ENCODE measurements at places on chromosomes 2 and 18. TPM values are rescaled to one million over a fixed set of nuclear protein-coding genes. Genes with fewer than 3 reads are reported as not detected.

The MFSD2B gene
- 0.19 TPM for total RNA-seq

The CACNB4 gene
- total RNA-seq: 11.1 TPM

The THAP4 gene
- 49.0 TPM for total RNA-seq

The EVX2 gene
- total RNA-seq: not detected

The CTDSP1 gene
- total RNA-seq: 87.4 TPM

The POTEC gene
- not detected for total RNA-seq

The FAM124B gene
- total RNA-seq: 2.7 TPM

The OSR1 gene
- 4.4 TPM for total RNA-seq

The TXNDC2 gene
- total RNA-seq: not detected

The PLEKHH2 gene
- total RNA-seq: 2.3 TPM

- no peak overlapping the region for H3K4me3 ChIP-seq
- no peaks in the 10 kb centered on the region for H3K4me1 ChIP-seq
- no peak for DNase-seq
- no peaks in the 10 kb centered on the region for H3K27me3 ChIP-seq
These were observed 5.3 kb upstream of the ARHGAP15 start for GRCh38 chr2:143123911-143124310.

- peaks cover 4% of the 10 kb centered on the region for H3K36me3 ChIP-seq
- peaks cover 53% of the 10 kb centered on the region for H3K4me1 ChIP-seq
- no peak for DNase-seq
- H3K4me3 ChIP-seq: no peak overlapping the region
These were observed 7.4 kb downstream of the WDR43 start for GRCh38 chr2:28901841-28902240.

GRCh38 chr2:121017396-121017795 is 267.6 kb downstream of the TFCP2L1 start:
- H3K4me3 ChIP-seq: no peak overlapping the region
- no peak for DNase-seq
- H3K36me3 ChIP-seq: no peaks in the 10 kb centered on the region
- no peak overlapping the region for H3K27ac ChIP-seq
- H3K4me1 ChIP-seq: peaks cover 9% of the 10 kb centered on the region

GRCh38 chr2:143162123-143162837 is 33.1 kb downstream of the ARHGAP15 start:
- no peaks in the 10 kb centered on the region for H3K27me3 ChIP-seq
- H3K27ac ChIP-seq: no peak overlapping the region
- no peak for DNase-seq

DNA sequence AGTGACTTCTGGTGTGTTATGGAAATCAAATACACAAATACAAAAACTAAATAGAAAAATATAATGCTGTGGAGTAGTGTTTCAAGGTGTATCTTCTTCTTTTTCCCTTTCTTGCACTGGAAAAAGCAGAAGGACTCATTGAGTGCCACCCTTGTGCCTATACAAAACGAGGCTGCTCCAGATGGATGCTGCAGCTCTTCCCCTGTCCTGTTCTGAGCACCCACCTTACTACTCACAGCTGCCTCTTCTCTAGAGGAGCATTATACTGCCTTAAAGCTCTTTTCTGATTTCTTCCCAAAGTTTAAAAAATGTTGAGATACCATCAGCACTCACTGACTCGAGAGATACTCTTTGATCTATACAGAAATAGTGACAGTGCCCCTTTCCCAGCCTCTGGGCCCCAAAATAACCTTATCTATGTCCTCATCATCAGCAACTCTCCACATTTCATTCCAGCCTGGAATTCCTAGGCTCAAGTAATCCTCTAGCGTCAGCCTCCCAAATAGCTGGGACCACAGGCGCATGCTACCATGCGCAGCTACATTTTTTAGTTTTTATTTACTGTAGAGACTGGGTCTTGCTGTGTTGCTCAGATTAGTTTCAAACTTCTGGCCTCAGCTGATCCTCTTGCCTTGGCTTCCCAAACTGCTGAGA is 1356.1 kb upstream of the NRXN1 start:
- H3K27me3 ChIP-seq: no peaks in the 10 kb centered on the region
- DNase-seq: no peak
- H3K4me3 ChIP-seq: no peak overlapping the region

GRCh38 chr18:65230311-65230710 is 520.5 kb upstream of the CDH7 start:
- H3K4me1 ChIP-seq: no peaks in the 10 kb centered on the region
- no peaks in the 10 kb centered on the region for H3K27me3 ChIP-seq
- H3K27ac ChIP-seq: no peak overlapping the region
- no peak overlapping the region for H3K4me3 ChIP-seq

- H3K27ac ChIP-seq: no peak overlapping the region
- no peak overlapping the region for H3K4me3 ChIP-seq
- DNase-seq: no peak
- no peaks in the 10 kb centered on the region for H3K36me3 ChIP-seq
These were observed 30.7 kb upstream of the PIEZO2 start for GRCh38 chr18:11179959-11180519.

DNA sequence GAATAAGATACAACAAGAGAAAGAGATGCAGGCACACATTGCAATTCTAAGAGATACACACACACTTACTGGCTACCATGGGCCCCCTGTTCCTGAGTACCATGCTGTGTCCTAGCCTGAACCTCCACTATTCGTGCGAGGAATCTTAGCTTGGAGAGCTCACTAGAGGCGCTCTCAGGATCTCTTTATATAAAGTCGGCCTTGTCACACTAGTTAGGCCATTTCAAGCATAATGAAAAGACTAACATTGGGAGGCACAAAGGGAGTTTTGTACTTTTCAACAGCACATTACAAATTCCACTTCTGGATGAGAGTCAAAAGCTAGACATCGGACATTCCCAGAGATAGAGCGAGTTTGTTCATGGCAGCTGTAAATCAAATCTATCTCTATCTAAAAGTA is 365.2 kb downstream of the DSEL start:
- H3K4me1 ChIP-seq: no peaks in the 10 kb centered on the region
- no peak for DNase-seq
- H3K4me3 ChIP-seq: no peak overlapping the region
- no peaks in the 10 kb centered on the region for H3K27me3 ChIP-seq

GRCh38 chr18:60722742-60723141 is 350.2 kb upstream of the MC4R start:
- H3K27me3 ChIP-seq: no peaks in the 10 kb centered on the region
- no peak for DNase-seq
- no peak overlapping the region for H3K27ac ChIP-seq

GRCh38 chr18:66495844-66496243 is 108.0 kb downstream of the CDH19 start:
- no peaks in the 10 kb centered on the region for H3K36me3 ChIP-seq
- no peak overlapping the region for H3K27ac ChIP-seq
- no peak overlapping the region for H3K4me3 ChIP-seq
- no peak for DNase-seq
- no peaks in the 10 kb centered on the region for H3K27me3 ChIP-seq

- no peaks in the 10 kb centered on the region for H3K36me3 ChIP-seq
- no peak for DNase-seq
- peaks cover 25% of the 10 kb centered on the region for H3K4me1 ChIP-seq
These were observed 38.1 kb downstream of the LDLRAD4 start for GRCh38 chr18:13256444-13257305.

DNA sequence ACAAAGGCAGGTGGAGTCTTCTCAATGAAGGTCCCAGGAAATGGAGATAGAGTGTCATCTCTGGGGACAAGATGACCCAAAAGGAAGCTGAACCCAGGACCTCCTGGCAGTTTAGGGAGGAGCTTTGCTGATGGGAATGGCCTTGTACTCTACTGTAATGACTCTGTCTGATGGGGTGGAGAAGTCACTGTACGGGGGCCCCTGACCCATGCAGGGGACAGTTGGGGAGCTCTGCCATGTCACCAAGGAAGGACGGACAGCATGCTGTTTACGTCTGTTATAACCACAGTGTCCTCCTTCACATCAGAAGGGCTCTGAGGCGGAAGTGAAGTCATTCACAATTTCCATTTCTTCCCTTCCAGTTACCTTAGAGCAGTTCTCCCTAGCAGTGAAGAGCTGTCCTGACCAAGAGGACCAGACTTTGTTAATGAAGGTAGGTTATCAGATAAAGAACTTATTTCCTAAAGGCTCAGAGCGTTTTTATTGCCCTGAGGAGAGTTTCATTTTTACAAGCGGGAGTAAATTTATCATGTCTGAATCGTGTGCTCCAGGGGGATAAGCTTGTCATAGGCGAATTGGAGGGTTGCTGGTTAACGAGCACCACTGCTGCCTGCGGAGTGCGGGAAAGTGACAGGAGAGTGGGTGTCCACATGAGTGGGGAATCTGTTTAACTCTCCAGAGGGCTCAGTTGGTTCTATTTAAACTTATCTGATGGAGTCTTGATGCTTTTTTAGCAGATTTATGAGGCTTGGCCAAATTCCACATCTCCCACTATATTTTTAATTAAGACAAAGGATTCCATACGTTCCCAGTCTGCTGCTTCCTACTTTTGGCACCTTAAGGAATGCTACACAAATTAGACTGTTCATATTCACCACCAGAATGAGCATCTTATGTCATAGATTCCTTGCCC is 71.6 kb upstream of the BCL2L11 start:
- H3K27me3 ChIP-seq: no peaks in the 10 kb centered on the region
- no peak overlapping the region for H3K4me3 ChIP-seq
- H3K36me3 ChIP-seq: no peaks in the 10 kb centered on the region

DNA sequence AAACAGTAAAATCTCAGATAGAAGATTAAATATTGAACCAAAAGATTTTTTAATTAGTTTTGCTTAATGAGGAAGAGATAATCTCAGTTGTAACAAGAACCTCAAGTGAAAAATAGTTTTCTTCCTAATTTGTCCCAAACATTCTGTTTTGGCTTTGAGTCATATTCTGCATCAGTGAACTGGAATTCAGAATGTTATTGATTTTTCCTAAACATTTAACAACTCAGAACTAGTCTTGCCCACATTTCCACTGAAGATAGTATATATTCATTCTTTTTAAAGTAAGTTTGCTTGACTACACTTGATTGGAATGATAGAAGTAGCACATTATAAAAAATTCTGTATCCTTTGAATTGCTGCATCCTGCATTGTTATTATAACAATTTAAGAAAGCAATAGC is 85.7 kb upstream of the UGP2 start:
- no peak for DNase-seq
- H3K4me1 ChIP-seq: no peaks in the 10 kb centered on the region
- H3K27ac ChIP-seq: no peak overlapping the region
- no peaks in the 10 kb centered on the region for H3K36me3 ChIP-seq

GRCh38 chr18:12053289-12053688 is 40.4 kb upstream of the ANKRD62 start:
- DNase-seq: no peak
- no peak overlapping the region for H3K4me3 ChIP-seq
- H3K27me3 ChIP-seq: no peaks in the 10 kb centered on the region
- H3K4me1 ChIP-seq: no peaks in the 10 kb centered on the region
- no peak overlapping the region for H3K27ac ChIP-seq

DNA sequence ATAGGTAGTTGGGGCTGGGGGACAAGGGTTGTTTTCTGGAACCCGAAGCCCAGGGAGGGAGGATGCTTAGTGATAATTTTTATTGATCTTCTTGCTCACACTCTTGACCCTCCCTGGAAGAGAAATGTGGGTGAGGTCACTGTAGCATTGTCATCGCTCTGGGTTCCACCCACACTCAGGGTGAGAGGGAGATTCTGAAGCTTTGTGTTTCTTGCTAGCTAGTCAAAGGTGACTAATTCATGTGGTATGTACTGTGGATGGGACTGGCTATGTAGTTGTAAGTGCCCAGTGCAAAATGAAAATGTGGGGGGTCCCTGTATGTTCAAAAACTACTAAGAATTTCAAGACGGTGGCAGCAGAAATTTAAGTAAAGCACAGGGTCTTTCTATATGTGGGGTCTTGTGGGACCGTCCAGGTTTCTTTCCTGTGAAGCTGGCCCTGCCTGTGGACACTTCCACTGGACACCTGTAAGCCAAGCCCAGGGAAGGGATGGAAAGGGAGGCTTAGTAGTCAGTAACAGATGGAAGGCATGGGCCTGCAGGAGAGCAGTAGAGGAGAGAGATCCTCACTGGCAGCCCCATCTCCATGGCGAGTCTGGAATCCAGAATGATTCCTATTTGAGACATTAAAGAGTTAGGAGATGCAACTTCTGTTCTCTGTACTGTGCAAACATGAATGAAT is 35.0 kb downstream of the TSN start:
- H3K4me3 ChIP-seq: no peak overlapping the region
- H3K27ac ChIP-seq: no peak overlapping the region
- DNase-seq: no peak
- H3K36me3 ChIP-seq: no peaks in the 10 kb centered on the region
- no peaks in the 10 kb centered on the region for H3K4me1 ChIP-seq

- no peaks in the 10 kb centered on the region for H3K4me1 ChIP-seq
These were observed 299.6 kb upstream of the FANCL start for GRCh38 chr2:58540681-58541080.

GRCh38 chr18:31104444-31104843 is 2.2 kb upstream of the DSC2 start:
- no peak overlapping the region for H3K27ac ChIP-seq
- H3K4me1 ChIP-seq: no peaks in the 10 kb centered on the region
- H3K36me3 ChIP-seq: no peaks in the 10 kb centered on the region
- peaks cover 28% of the 10 kb centered on the region for H3K27me3 ChIP-seq

DNA sequence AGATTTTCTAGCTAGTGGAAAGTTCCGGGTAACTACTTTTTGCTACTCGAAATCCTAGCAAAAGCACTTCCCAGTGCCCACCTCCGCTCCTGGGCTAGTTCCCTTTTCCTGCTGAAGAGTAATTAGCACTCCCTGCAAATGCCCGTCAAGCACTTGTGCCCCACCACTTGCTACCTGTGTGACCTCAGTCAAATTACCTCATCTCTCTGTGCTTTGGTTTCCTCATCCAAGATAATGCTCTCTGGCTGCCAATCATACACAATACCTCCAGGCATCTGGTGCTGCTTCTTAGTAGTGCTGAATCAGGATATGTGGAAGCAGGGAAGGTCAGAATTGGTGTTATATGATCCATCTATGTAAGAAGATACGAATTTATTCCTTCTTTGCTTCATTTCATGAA is 102.1 kb upstream of the CDCA7 start:
- no peaks in the 10 kb centered on the region for H3K36me3 ChIP-seq
- DNase-seq: no peak
- no peaks in the 10 kb centered on the region for H3K4me1 ChIP-seq
- no peak overlapping the region for H3K27ac ChIP-seq
- no peak overlapping the region for H3K4me3 ChIP-seq
- no peaks in the 10 kb centered on the region for H3K27me3 ChIP-seq

DNA sequence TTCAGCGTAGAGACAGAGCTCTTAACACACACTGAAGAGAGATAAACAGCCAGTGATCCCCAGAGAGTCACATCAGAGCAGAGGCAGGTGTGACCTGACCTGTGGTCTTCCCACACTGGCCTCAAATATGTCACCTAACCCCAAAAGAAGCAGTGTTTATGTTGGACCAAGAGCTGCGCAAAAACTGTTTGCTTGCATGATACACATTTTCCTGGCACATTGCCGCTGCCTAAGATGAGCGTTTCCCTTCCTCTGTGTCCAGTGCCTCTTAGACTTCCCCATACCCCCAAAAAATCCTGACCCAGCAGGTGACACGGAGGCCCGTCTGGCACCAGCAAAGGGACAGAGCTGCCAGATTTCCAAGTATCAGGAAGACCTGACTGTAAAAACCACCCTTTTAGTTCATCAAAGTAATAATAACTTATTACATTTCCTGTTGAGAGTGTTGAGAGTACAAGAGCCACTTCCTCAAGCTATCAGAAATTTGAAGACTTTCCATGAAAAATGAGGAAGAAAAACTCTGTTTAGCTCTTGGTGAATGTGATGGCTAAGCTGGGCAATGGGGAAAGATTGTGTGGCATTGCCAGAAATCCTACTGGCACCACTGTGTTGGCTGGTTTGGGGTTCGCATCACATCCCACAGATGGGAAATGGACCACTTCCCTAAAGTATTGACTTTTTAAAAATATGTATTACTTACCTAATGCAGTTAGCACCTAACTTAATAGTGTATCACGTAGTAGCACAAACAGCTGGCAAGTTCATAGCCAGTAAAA is 6.7 kb downstream of the TNFRSF11A start:
- H3K4me3 ChIP-seq: no peak overlapping the region
- H3K36me3 ChIP-seq: no peaks in the 10 kb centered on the region
- DNase-seq: no peak
- peaks cover 5% of the 10 kb centered on the region for H3K27me3 ChIP-seq
- H3K4me1 ChIP-seq: peaks cover 38% of the 10 kb centered on the region
- H3K27ac ChIP-seq: peak overlapping the region; percentile 39
